Body of pancreas (tissue), 4 donors: ENCODE measurements at places on chromosomes 5 and 9. TPM values are rescaled to one million over a fixed set of nuclear protein-coding genes. Genes with fewer than 3 reads are reported as not detected.

DNA sequence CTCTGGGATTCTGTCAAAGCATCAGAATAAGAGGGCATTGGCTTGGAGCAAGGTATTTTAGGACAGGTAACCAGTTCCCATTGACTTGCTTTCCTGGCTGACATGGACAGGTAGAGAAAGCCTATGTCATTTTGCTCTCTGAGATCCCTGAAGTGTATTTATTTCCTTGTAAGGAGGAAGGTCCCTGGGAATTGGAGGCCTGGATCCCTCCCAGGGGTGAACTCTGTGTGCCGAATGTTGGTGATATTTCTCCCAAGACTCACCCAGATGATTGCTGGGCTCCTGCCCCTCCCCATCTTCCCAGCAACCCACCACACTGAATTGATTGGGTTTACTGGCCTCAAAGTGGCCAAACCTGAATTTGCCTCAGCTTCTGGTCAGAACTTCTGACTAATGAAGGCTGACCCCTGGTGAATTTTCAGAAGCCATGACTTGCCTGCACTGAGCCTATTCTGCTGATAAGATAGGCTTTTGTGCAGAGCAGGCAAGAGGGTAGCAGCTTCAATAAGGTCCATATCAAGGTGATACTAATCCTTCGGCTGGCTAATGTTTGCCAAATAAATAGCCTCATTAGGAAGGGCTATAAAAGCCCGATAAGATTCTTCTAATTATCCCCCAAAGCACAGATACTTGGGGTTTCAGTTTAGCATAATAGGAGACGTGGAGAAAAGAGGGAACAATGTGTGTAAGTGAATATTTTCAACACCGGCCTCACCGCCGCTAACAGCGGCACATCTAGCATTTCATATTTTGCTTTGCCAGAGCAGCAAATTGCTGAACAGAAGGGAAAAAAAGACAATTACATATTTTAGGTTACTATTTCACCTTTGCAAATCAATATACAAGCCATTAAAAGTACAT lies 152.9 kb upstream of the PITX1 start:
- H3K36me3 ChIP-seq: no peaks in the 10 kb centered on the region
- peaks cover 5% of the 10 kb centered on the region for H3K4me1 ChIP-seq
- DNase-seq: no peak

GRCh38 chr9:32503008-32503407 lies 23.0 kb downstream of the RIGI start:
- peaks cover 2% of the 10 kb centered on the region for H3K36me3 ChIP-seq
- H3K4me3 ChIP-seq: no peak overlapping the region
- no peaks in the 10 kb centered on the region for H3K4me1 ChIP-seq
- DNase-seq: no peak
- no peak overlapping the region for H3K27ac ChIP-seq

The RAB24 gene
- total RNA-seq: 79.1 TPM

The UNC5A gene
- total RNA-seq: 0.66 TPM

The LCP2 gene
- 2.6 TPM for total RNA-seq

GRCh38 chr5:132065951-132066701 lies 5.7 kb downstream of the IL3 start:
- H3K27me3 ChIP-seq: no peaks in the 10 kb centered on the region
- no peaks in the 10 kb centered on the region for H3K4me1 ChIP-seq
- H3K27ac ChIP-seq: no peak overlapping the region
- no peaks in the 10 kb centered on the region for H3K36me3 ChIP-seq

GRCh38 chr5:129445379-129445778 lies 14.7 kb upstream of the ADAMTS19 start:
- H3K27me3 ChIP-seq: no peaks in the 10 kb centered on the region
- no peak overlapping the region for H3K27ac ChIP-seq
- no peak for DNase-seq
- no peaks in the 10 kb centered on the region for H3K4me1 ChIP-seq

GRCh38 chr5:166909040-166909439 lies 1382.4 kb upstream of the WWC1 start:
- no peaks in the 10 kb centered on the region for H3K36me3 ChIP-seq
- no peak overlapping the region for H3K27ac ChIP-seq
- H3K27me3 ChIP-seq: no peaks in the 10 kb centered on the region
- H3K4me1 ChIP-seq: no peaks in the 10 kb centered on the region
- no peak overlapping the region for H3K4me3 ChIP-seq

GRCh38 chr9:86624630-86625029 lies 270.4 kb upstream of the TUT7 start:
- no peak overlapping the region for H3K27ac ChIP-seq
- DNase-seq: no peak
- H3K4me1 ChIP-seq: peaks cover 5% of the 10 kb centered on the region
- no peaks in the 10 kb centered on the region for H3K27me3 ChIP-seq
